Cardiac muscle cell (in vitro differentiated cells and primary cell): ENCODE measurements at places on chromosomes 2 and 18. TPM values are rescaled to one million over a fixed set of nuclear protein-coding genes. Genes with fewer than 3 reads are reported as not detected.

DNA sequence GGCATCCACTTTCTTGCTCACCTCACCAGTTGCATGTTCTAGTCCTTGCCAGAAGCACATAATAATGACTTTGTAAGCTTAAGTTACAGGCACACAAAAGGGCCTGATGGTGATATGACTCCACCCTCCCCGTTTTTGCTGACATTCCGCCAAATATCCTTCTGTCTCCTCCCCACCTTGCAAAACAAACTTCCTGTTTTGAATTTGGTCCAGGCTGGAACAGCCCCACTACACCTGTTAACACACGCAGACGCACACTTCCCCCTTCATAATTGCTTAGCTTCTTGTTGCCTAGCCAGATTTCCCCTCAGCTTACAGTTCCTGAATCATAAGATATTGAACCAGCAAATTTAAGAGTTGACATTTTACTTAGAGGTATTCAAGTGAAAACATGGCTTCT lies at the start of gene MGAT5:
TSS of gene MGAT5 (plus strand) at position 269 of the 400 bp plus-strand sequence. CDS start 332 bp downstream, outside the sequence.
- H3K4me3 ChIP-seq, result no peak within 1 kb of the TSS
- H3K4me1 ChIP-seq, result peaks cover 3% of the 10 kb centered on the region
- H3K27me3 ChIP-seq, result no peaks in the 10 kb centered on the region
- peaks cover 3% of the 10 kb centered on the region for H3K36me3 ChIP-seq
- H3K27ac ChIP-seq, result no peak within 1 kb of the TSS
- no peak for DNase-seq

DNA sequence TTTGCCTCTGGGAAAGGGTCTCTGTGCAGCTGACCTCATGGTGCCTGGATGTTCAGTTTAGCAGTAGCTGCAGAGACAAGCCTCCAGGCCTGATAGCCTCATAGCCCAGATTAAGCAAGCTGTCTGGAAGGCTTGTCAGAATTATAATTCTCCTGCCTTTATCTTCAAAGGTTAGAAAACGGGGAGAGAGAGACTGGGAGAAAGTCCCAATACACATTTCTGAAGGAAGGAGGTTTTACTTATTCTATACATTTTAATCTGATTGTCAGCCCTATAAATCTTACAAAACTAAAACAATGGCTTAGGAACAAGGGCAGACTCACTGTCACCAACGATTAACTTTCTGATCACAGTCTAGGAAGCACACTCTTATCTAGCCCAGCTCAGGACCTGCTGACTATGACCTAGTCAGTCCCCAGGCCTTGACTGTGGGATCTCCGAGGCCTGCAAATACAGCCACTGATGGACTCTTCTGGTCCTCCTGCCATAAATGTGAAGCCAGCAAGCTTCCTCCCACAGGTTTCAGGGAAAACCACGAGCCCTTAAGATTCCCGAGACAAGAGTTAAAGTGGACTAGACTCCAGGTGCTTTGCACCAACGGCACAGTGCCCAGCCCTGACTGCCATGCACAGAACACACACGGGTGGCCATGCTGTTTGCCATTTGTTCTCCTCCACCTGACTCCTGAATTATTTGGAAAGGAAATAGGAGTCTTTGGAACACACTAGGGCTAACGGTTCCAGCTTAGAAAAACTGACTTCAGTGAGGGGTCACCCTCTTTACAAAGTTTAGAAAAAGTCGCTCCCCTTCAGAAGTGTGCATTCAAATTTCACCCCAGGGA lies 111.4 kb upstream of the SMAD7 start:
- no peaks in the 10 kb centered on the region for H3K27me3 ChIP-seq
- H3K4me3 ChIP-seq, result no peak overlapping the region
- no peak for DNase-seq
- H3K27ac ChIP-seq, result peak overlapping the region; percentile 82
- peaks cover 25% of the 10 kb centered on the region for H3K4me1 ChIP-seq

DNA sequence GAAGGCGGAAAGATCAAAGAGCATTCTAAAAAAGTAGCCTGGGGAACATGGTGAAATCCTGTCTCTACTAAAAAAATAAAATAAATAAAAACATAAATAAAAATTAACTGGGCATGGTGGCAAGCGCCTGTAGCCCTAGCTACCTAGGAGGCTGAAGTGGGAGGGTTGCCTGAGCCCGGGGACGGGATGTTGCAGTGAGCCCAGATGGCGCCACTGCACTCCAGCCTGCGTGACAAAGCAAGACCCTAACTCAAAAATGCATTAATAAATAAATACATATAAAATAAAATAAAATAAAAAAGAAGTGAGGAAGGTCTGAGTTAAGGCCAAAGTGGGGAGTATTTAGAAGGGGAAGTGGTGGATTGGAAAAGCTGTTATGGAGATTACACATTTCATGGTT lies 1.3 kb upstream of the PSMD14 start:
- H3K27ac ChIP-seq, result no peak overlapping the region
- DNase-seq, result no peak
- no peak overlapping the region for H3K4me3 ChIP-seq
- no peaks in the 10 kb centered on the region for H3K36me3 ChIP-seq
- peaks cover 9% of the 10 kb centered on the region for H3K4me1 ChIP-seq

GRCh38 chr2:11749646-11750349 lies 3.4 kb downstream of the LPIN1 start:
- H3K27me3 ChIP-seq, result no peaks in the 10 kb centered on the region
- peak overlapping the region; percentile 29 for H3K27ac ChIP-seq
- no peak overlapping the region for H3K4me3 ChIP-seq
- no peaks in the 10 kb centered on the region for H3K36me3 ChIP-seq
- no peak for DNase-seq
- peaks cover 60% of the 10 kb centered on the region for H3K4me1 ChIP-seq

Gene RESP18
- total RNA-seq, result not detected in 2 replicates

- no peak for DNase-seq
- no peaks in the 10 kb centered on the region for H3K36me3 ChIP-seq
- H3K27me3 ChIP-seq, result peaks cover 6% of the 10 kb centered on the region
These were observed 143.3 kb downstream of the FTCDNL1 start for GRCh38 chr2:199707593-199708185.

DNA sequence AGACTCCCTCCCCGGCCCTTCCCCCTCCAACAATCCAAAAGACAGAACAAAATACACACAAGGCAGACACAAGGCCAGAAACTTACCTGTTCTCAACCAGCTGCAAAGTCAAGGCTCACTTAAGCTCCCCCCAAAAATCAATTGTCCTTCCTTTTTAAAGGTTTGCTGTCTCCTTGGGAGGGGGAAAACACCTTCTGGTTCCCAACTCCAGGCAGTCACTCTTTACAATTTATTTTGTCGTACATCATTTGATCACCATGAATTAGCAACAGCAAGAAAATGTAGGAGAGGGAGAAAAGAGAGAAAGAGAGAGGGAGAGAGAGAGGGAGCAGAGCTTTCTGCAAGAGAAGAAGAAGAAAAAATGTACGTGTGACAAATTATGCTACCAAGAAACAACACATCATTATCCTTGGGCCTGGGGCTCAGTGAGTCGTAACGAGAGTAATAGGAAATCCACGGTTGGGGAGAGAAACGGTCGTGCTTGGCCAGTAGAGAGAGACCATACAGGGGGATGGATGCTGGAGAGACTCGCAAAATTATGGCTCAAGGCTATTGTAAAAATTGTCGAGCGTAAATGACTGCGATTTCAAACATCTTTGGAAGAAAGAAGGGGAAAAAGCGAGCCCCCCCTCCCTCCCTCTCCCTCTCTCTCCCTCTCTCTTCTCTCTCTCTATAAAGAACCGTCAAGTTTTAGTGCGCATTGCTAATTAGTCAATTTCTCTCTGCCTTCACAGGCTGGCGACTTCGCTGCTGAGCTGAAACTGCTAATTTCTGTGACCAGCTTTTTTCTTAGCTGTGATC lies at the start of gene KLHL14:
TSS of gene KLHL14 (minus strand) at position 443 of the 801 bp plus-strand sequence. CDS start 2,432 bp downstream, outside the sequence.
- no peaks in the 10 kb centered on the region for H3K27me3 ChIP-seq
- no peaks in the 10 kb centered on the region for H3K36me3 ChIP-seq
- peak within 1 kb of the TSS; percentile 85 for H3K4me3 ChIP-seq
- H3K27ac ChIP-seq, result peak within 1 kb of the TSS; percentile 87
- DNase-seq, result no peak

Gene NHEJ1
- total RNA-seq, result 8.4 and 12.9 TPM in 2 replicates

- no peaks in the 10 kb centered on the region for H3K36me3 ChIP-seq
- no peaks in the 10 kb centered on the region for H3K27me3 ChIP-seq
These were observed 234.5 kb downstream of the RBM43 start for GRCh38 chr2:151027151-151027550.

Gene LDLRAD4
- total RNA-seq, result 7.9 and 10.5 TPM in 2 replicates

Gene ZFAND2B
- total RNA-seq, result 32.6 and 35.4 TPM in 2 replicates

GRCh38 chr2:168090366-168091135 lies 156.8 kb downstream of the STK39 start:
- no peak for DNase-seq
- H3K27ac ChIP-seq, result no peak overlapping the region
- H3K4me1 ChIP-seq, result no peaks in the 10 kb centered on the region
- H3K4me3 ChIP-seq, result no peak overlapping the region

GRCh38 chr2:229445019-229445418 lies 173.9 kb upstream of the PID1 start:
- H3K4me3 ChIP-seq, result no peak overlapping the region
- H3K4me1 ChIP-seq, result peaks cover 12% of the 10 kb centered on the region
- peak overlapping the region; percentile 68 for H3K27ac ChIP-seq
- no peaks in the 10 kb centered on the region for H3K27me3 ChIP-seq
- DNase-seq, result peak; percentile 97

- no peaks in the 10 kb centered on the region for H3K4me1 ChIP-seq
- peak; percentile 87 for DNase-seq
These were observed 972 bp downstream of the IL1R1 start for GRCh38 chr2:102143450-102143985.

DNA sequence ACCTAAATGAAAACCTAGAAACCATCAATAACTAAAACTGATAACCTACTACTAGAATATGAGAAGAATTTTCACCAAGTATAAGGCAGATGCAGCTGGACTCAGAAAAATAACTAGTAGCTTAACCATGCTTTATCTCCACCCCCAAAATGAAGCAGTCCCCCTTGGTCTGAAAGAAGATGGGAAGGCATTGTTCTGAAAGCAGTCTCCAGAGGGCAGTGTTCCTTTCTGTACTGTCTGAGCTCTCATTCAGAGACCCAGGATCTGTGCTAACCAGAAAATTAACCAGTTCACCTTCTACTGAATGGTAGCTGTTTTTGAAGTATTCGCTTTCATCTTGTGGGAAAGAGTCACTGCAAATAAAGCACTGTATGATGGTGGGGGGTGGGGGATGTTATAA lies 273.0 kb downstream of the PDE11A start:
- H3K4me3 ChIP-seq, result no peak overlapping the region
- DNase-seq, result peak; percentile 41
- no peak overlapping the region for H3K27ac ChIP-seq
- no peaks in the 10 kb centered on the region for H3K36me3 ChIP-seq

DNA sequence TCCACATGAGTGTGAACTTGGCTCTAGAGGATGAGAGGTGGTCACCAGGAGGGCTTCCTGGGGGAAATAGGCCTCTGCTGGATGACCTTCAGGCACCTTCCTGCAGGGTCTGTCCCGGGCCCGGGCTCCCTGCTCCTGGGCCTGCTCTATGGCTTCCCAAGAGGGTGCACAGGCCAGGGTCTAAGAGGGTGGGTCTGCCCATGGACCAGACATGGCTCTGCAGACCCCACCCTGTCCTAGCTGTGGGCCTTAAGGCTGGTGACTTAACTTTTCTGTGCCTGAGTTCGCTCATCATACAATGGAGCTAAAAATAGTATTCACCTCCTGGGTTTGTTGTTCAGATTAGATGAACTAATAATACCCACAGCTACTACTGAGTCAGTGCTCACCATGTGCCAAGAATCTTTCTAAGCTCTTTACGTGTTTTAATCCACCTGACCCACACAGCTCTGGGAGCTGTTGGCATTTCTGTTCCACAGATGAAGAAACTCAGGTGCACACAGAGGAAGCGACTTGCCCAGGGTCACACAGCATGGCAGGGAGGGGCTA lies 14.4 kb downstream of the INHBB start:
- no peak overlapping the region for H3K4me3 ChIP-seq
- H3K36me3 ChIP-seq, result no peaks in the 10 kb centered on the region
- DNase-seq, result no peak

DNA sequence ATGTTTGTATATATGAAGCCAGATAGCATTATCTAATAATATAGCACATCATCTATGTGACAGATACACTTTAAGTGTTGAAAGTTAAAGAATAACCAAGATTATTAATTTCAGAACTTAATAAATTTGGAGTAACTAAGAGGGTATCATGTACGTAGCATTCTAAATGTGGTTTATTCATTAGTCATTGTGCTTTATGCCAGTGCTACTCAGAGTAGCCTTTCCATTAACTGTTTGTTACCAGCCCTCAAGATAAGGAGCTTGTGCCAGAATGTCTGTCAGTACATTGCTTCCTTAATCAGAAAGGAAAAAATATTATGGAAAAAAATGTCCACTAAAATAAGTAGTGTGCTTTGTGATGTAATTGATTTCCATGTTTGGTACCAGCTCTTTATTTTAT lies 94.9 kb upstream of the TWSG1 start:
- no peak overlapping the region for H3K27ac ChIP-seq
- H3K4me1 ChIP-seq, result no peaks in the 10 kb centered on the region
- H3K27me3 ChIP-seq, result no peaks in the 10 kb centered on the region
- peaks cover 10% of the 10 kb centered on the region for H3K36me3 ChIP-seq

DNA sequence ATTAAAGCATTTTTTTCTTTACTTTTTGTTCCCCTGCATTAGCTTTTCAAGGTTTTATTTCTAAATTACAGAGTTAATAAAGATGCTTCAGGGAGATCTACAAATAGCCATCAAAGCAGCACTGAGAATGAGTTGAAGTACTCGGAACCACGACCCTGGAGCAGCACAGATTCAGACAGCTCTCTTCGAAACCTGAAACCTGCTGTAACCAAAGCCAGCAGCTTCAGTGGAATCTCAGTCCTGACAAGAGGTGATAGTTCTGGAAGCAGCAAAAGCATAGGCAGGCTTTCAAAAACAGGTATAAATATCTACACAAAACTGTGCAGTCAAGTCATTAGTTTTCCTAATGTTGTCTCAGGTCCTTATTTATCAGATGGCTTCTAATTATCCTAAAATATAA lies 102.8 kb upstream of the UBXN4 start:
- H3K27ac ChIP-seq, result peak overlapping the region; percentile 56
- H3K36me3 ChIP-seq, result peaks cover 37% of the 10 kb centered on the region
- H3K4me1 ChIP-seq, result peaks cover 6% of the 10 kb centered on the region
- H3K4me3 ChIP-seq, result no peak overlapping the region
- no peaks in the 10 kb centered on the region for H3K27me3 ChIP-seq

Gene PLCD4
- 1.2 and 1.6 TPM in 2 replicates for total RNA-seq
